Astrocyte (in vitro differentiated cells and primary cell): ENCODE measurements at places on chromosomes 5 and 9. TPM values are rescaled to one million over a fixed set of nuclear protein-coding genes. Genes with fewer than 3 reads are reported as not detected.
A peak's percentile ranks its signal among the peaks of the same experiment; 100 is the strongest.

DNA sequence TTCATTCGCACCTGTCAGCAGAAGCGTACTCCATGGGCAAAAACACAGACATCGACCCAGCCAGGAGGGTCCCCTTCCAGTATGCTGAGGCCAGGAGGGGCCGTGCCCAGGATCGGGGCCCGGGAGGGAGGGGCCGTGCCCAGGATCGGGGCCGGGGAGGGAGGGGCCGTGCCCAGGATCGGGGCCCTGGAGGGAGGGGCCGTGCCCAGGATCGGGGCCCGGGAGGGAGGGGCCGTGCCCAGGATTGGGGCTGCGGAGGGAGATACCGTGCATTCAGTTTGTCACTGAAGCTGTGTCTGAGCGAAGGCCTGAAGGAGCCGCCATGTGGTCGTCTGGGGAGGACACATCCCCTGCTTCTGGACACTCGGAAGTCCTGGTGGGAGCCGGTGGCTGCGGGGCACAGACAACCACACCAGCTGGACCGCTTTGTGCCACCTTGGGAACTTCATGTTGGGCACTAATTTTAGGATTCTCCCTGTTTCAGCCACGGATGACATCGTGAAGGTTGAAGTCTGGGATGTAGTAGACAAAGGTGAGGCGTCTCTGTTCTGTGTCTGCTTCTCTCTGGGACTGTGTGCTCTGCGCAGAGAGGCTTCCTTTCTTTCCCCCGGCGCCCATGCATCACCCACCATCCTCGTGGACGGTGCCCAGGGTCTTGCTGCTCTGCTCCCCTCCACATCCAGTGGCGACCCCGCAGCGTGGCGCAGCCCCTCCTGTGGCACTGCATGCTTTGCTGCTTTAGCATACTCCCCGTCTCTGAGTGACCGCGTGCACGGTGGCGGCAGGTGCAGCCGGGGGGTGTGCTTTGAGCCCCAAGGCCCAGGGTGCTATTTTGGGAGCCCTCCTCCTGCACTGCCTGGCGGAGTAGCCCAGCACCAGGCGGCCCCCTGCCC is 16.7 kb upstream of the AJM1 start:
- no peak for DNase-seq
- H3K27ac ChIP-seq = no peak overlapping the region
- no peaks in the 10 kb centered on the region for H3K27me3 ChIP-seq
- no peak overlapping the region for H3K4me3 ChIP-seq
- H3K36me3 ChIP-seq = peaks cover 4% of the 10 kb centered on the region
- H3K4me1 ChIP-seq = peaks cover 12% of the 10 kb centered on the region

- no peaks in the 10 kb centered on the region for H3K27me3 ChIP-seq
- H3K36me3 ChIP-seq = no peaks in the 10 kb centered on the region
- H3K27ac ChIP-seq = no peak overlapping the region
Measured at GRCh38 chr9:18183974-18184373, 290.0 kb upstream of the ADAMTSL1 start.

- H3K27ac ChIP-seq = no peak overlapping the region
- peaks cover 19% of the 10 kb centered on the region for H3K4me1 ChIP-seq
- H3K4me3 ChIP-seq = no peak overlapping the region
- H3K36me3 ChIP-seq = no peaks in the 10 kb centered on the region
- H3K27me3 ChIP-seq = peaks cover 24% of the 10 kb centered on the region
Measured at GRCh38 chr5:177405805-177406204, 3.6 kb downstream of the F12 start.

DNA sequence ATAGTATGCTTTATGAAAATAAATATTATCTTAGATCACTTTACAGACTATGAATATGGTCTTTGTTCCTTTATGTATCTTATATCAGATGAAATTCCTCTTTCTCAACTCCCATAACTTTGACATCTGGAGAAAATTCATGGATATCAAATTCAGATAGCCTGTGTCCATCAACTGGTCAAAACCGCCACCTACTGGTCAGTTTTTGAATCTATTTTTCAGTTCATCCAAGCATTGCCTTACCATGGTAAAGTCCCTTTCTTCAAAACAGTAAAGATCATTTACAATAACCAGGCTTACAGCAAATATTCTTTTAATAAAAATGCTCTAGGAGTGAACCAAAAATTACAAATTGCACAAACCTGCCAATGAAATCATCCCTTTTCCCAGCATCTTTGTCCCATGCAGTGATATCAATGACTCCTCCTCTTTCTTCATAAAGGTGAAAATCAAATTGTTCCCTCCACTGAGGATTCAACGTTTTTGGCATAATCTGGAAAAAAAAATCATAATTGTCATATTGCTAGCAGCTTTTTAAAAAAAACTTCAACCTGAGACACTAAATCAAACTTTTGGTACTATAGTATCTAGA is 290.5 kb downstream of the SLF1 start:
- no peak overlapping the region for H3K27ac ChIP-seq
- no peaks in the 10 kb centered on the region for H3K27me3 ChIP-seq
- no peak overlapping the region for H3K4me3 ChIP-seq
- H3K36me3 ChIP-seq = no peaks in the 10 kb centered on the region
- peak; percentile 8 for DNase-seq

DNA sequence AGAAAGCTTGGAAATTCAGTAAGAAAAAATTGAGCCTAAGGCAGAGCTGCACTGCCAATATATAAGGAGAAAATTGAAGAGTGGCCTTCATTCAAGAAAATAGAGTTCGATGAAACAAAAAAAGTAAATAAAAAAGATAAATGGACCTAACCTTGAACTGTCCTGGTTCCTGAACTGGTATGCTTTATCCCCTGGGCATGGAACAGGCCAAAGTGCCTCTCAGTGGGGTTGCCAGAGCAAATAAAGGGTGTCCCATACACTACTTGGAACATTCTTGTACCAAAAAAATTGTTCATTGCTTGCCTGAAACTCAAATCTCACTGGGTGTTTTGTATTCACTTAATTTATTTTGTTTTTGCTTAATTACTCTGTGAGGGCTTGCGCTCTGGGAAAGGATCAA is 42.2 kb upstream of the TUT7 start:
- DNase-seq = no peak
- no peak overlapping the region for H3K27ac ChIP-seq
- H3K36me3 ChIP-seq = no peaks in the 10 kb centered on the region
- no peaks in the 10 kb centered on the region for H3K27me3 ChIP-seq
- H3K4me1 ChIP-seq = no peaks in the 10 kb centered on the region

GRCh38 chr5:111119856-111120255 is 27.7 kb downstream of the WDR36 start:
- no peaks in the 10 kb centered on the region for H3K27me3 ChIP-seq
- H3K36me3 ChIP-seq = peaks cover 39% of the 10 kb centered on the region
- no peak overlapping the region for H3K27ac ChIP-seq
- no peak overlapping the region for H3K4me3 ChIP-seq

GRCh38 chr9:136002881-136003280 is 41.7 kb upstream of the UBAC1 start:
- H3K27me3 ChIP-seq = no peaks in the 10 kb centered on the region
- H3K4me3 ChIP-seq = no peak overlapping the region
- H3K27ac ChIP-seq = no peak overlapping the region
- H3K36me3 ChIP-seq = no peaks in the 10 kb centered on the region
- no peak for DNase-seq

DNA sequence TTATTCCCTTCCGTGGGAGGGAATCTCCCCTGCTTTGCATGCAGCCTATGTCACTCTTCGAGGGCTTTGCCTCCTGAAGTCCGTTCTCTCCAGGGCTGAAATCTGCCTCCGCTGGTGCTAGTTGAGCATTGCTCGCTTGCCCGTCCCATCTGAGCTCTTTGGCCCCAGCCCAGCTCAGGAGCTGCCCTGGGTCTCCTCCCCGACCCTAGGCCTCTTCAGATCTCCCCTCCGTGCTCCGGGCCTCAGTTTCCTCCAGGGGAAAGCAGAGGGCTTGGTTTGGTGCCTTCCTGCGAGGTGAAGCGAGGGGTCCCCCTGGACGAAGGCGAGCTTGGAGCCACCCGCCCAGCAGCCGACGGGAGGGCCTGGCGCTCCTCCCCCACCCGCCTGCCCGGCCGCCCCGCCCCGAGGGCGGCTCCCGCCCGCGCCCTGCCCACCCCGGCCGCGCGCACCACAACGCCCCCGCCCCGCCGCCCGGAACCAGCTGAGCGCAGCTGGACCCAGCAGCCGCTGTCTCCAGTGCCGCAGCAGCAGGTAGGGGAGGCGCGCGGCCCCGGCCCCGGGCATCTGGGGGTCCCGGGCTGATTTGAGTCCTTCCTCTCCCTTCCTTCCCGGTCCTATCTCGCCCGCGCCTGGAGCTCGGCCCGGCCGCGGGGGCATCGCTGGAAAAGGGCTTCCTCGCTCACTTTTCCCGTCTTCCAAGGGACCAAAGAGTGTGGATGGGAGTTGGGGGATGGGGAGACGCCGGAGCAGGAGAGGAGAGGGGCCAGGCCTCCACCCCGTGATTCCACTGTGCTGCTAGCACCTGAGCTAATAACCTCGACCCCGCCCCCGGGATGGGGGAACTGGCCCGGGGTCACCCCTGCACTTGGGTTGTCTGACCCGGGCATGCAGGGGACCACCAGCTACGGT is at the start of gene GSN:
Gene GSN (plus strand): TSS at position 474 of the 909 bp plus-strand sequence. CDS start 33,810 bp downstream, outside the sequence.
- peaks cover 49% of the 10 kb centered on the region for H3K4me1 ChIP-seq
- DNase-seq = no peak
- H3K27me3 ChIP-seq = no peaks in the 10 kb centered on the region
- H3K27ac ChIP-seq = peak within 1 kb of the TSS; percentile 74
- peak within 1 kb of the TSS; percentile 83 for H3K4me3 ChIP-seq

GRCh38 chr5:88842784-88843183 is 40.2 kb downstream of the MEF2C start:
- no peaks in the 10 kb centered on the region for H3K4me1 ChIP-seq
- no peak for DNase-seq
- no peak overlapping the region for H3K4me3 ChIP-seq
- no peak overlapping the region for H3K27ac ChIP-seq
- H3K36me3 ChIP-seq = no peaks in the 10 kb centered on the region
- no peaks in the 10 kb centered on the region for H3K27me3 ChIP-seq

The ALDH1A1 gene
- 1.5 and 2.1 TPM in 2 replicates for total RNA-seq

- no peaks in the 10 kb centered on the region for H3K4me1 ChIP-seq
- no peaks in the 10 kb centered on the region for H3K27me3 ChIP-seq
- H3K4me3 ChIP-seq = no peak overlapping the region
- no peak for DNase-seq
Measured at GRCh38 chr9:38083858-38084555, 15.0 kb upstream of the SHB start.

The NUTM2G gene
- not detected in 2 replicates for total RNA-seq

The FST gene
- 39.1 and 57.1 TPM in 2 replicates for total RNA-seq

DNA sequence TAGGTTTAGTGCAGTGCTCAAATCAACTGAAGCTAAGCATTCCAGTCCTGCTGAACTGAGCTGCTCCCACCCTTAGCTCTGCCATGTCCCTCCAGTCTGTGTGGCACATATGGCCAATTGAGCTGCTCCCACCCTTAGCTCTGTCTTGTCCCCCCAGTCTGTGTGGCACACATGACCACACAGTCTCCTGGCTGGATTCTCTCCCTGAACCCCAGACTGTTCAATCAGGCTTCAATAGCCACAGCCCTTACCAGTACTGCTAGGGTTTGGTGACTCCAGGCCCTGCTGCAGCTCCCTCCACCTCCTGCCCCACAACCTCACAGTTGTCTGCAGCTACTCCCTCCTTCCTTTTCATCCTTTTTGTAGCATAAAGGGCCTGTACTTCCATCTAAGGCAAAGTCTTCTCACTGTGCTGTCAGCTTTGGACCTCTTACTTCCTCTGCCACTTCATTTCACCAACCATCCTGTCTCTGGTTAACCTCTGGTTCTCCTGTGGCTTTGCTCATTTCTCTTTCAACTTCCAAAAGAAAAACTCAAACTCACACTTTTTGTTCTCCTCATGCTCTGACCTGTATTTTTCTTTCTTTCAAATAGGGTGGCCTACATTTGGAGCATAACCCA is 50.8 kb downstream of the ADAMTS12 start:
- H3K4me1 ChIP-seq = peaks cover 32% of the 10 kb centered on the region
- H3K27ac ChIP-seq = no peak overlapping the region
- no peak overlapping the region for H3K4me3 ChIP-seq
- no peak for DNase-seq

DNA sequence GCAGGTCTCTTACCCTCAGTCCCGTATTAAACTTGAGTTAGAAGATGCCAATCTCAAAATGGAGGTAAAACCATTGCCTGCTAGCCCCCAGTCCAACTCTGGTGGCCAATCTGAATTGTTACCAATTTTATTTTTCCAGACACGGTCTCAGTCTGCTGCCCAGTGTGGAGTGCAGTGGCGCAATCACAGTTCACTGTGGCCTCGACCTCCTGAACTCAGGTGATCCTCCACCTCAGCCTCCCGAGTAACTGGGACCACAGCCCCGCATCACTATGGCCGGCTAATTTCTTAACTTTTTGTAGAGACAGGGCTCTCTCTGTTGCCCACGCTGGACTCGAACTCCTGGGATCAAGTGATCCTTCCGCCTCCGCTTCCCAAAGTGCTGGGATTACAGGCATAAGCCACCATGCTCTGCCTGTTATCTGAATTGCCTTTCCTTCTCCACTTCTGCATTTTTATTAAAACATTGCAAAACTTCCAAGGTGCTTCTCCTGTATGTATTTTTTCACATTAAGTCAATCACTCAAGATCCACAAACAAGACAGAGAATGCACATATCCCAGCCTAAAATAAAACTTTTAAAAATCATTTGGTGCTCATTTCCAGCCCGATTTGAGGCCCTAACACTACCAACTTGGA is 2.3 kb downstream of the FANCC start:
- no peak overlapping the region for H3K27ac ChIP-seq
- H3K4me1 ChIP-seq = no peaks in the 10 kb centered on the region
- no peak overlapping the region for H3K4me3 ChIP-seq
- no peaks in the 10 kb centered on the region for H3K36me3 ChIP-seq

- H3K4me1 ChIP-seq = no peaks in the 10 kb centered on the region
- no peak overlapping the region for H3K27ac ChIP-seq
Measured at GRCh38 chr5:170357955-170358444, 31.2 kb downstream of the KCNMB1 start.

DNA sequence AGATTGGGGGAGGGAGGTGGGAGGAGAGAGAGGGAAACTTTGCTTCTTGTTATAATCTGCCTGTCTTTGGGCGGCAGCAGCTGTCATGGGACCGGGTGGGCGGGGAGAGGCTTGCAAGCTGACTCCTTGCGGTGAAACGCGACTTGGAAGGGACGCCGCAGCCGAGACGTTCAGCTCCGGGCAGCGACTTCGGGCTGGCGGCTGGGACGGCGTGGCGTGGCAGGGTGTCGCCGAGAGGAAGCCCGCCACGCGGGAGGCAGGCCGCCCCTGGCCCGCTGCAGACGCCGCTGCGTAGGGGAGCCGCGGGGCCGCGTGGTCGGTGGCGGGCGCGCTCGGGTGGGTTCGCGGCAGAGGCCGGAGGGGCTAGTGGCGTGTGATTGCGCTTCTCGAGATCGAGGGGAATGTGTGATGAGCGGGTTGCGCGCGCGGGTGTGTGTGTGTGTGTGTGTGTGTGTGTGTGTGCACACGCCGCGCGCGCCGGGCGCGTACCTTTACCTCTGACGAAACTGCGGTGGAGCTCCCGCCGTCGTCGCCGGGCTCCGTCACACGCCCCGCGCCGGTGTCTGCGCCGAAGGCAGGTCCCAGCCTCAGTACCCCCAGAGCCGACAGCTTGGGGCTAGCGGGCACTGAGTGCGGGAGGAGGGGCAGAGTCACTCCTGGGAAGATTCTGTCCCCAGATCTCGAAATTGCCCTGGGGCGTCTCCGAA is 1.7 kb downstream of the PPARGC1B start:
- peak; percentile 74 for DNase-seq
- H3K36me3 ChIP-seq = no peaks in the 10 kb centered on the region
- peaks cover 2% of the 10 kb centered on the region for H3K27me3 ChIP-seq
- peaks cover 5% of the 10 kb centered on the region for H3K4me1 ChIP-seq
- H3K4me3 ChIP-seq = peak overlapping the region; percentile 68

- no peak overlapping the region for H3K4me3 ChIP-seq
- H3K36me3 ChIP-seq = no peaks in the 10 kb centered on the region
- no peaks in the 10 kb centered on the region for H3K27me3 ChIP-seq
- H3K4me1 ChIP-seq = peaks cover 5% of the 10 kb centered on the region
- DNase-seq = no peak
- no peak overlapping the region for H3K27ac ChIP-seq
Measured at GRCh38 chr9:95422650-95423049, 94.1 kb downstream of the PTCH1 start.
